Stimulated activated effector memory CD8-positive, alpha-beta T cell treated with anti-CD3 and anti-CD28 coated beads, Interleukin-12 subunit alpha, Interleukin-12 subunit beta, amount 100 ng/mL, for 72 hours (primary cell): ENCODE measurements at places on chromosomes 3 and 15.

- DNase-seq = no peak
Observed at GRCh38 chr3:44510000-44510368, 32.5 kb upstream of the ZNF445 start.

- DNase-seq = no peak
Observed at GRCh38 chr3:106115557-106115956, 246.7 kb upstream of the CBLB start.

GRCh38 chr15:63530752-63531299 is 26.4 kb downstream of the USP3 start:
- DNase-seq = no peak

DNA sequence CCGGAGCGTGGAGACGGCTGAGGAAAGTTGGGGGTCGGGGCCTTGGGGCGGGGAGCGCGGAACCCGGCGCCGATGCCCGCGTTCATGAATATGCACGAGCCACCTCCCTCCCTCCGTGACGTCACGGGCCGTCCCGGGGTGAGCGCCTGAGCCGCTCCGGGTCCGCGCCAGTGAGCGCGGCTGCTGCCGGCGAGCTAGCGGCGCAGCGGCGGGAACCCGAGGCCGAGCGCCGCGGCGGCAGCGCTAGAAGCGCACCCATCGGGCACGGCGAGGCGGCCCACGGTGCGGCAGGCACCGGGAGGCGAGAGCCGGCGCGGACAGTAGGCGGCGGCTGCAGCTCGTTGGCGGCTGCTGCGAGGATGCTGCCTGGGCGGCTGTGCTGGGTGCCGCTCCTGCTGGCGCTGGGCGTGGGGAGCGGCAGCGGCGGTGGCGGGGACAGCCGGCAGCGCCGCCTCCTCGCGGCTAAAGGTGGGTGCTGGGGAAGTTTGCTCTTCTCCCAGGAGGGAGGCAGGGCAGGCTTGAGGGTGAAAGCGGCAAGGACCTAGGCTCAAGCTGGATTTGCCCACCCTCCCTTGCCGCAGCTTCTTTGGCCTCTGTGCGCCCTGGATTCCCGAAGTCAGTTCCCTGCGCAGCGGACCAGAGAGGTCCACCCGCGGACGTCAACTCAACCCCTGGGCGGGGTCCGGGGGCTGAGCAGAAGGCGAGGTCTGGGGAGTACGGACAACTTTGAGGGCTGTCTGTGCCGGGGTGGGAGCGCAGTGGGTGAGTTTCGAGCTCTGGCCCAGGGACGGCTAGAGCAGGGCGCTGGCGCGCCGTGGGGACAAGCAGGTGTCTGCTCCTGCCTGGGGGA is at the start of gene CLSTN2:
TSS of gene CLSTN2 (plus strand) at position 170 of the 850 bp plus-strand sequence.
- DNase-seq = no peak

GRCh38 chr3:185942907-185943759 is 5.3 kb upstream of the TRA2B start:
- DNase-seq = peak; percentile 73

GRCh38 chr15:81858586-81858985 is 187.2 kb downstream of the MEX3B start:
- no peak for DNase-seq

GRCh38 chr3:124845406-124845805 is 41.8 kb downstream of the ITGB5 start:
- DNase-seq = no peak

- DNase-seq = no peak
Observed at GRCh38 chr3:135994708-135995337, 29.3 kb downstream of the PPP2R3A start.

DNA sequence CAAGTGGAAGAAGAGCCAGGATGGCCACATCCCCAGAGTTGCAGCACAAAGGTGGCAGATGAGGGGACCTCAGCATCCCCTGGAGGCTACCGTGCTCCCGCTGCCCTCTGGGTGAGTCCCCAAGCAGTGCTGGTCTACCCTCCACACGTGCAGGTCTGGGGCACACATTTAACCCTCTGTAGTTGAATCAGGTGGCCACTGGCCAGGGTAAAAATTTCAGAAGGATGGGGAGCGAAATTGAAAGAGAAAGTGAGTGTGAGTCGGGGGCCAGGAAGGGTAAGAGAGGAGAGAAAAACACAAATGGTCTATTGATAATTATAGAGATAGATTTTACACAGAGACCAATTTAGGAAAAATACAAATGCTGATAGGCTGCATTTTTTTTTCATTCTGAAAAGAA is 139.5 kb upstream of the EIF1B start:
- no peak for DNase-seq

- no peak for DNase-seq
Observed at GRCh38 chr15:49212897-49213296, 42.9 kb downstream of the GALK2 start.

- no peak for DNase-seq
Observed at GRCh38 chr3:134666885-134667284, 16.1 kb upstream of the KY start.

GRCh38 chr15:45640616-45641015 is 5.8 kb downstream of the SQOR start:
- DNase-seq = no peak

GRCh38 chr3:180066598-180066997 is 29.9 kb upstream of the PEX5L start:
- no peak for DNase-seq

- DNase-seq = no peak
Observed at GRCh38 chr3:87173776-87174175, 53.3 kb upstream of the CHMP2B start.

DNA sequence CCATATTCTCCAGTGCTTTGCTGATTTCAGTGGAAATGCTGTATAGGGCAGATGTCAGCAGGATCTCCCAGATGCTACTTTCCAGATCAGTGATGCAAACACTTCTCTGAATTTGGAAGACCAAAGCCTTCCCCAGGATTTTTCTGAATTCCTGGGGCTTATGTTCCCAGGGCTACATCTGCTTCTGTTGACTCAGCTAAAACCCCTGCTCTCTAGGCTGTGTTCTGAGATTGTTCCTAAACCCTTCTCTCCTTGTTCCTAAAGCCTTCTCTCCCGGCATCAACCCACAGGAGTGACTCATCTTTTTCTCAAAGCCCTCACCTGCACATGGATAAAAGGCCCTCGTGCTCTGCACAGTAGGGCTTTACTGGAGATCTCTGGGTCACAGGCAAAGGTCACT is 35.5 kb downstream of the FAH start:
- DNase-seq = no peak

GRCh38 chr15:48177766-48178647 is at the start of gene MYEF2:
Gene MYEF2 (minus strand): TSS chr15:48178295. CDS start chr15:48178237, 58 bp downstream.
- peak; percentile 72 for DNase-seq

GRCh38 chr15:68994981-68995761 is 19.3 kb upstream of the NOX5 start:
- DNase-seq = no peak

DNA sequence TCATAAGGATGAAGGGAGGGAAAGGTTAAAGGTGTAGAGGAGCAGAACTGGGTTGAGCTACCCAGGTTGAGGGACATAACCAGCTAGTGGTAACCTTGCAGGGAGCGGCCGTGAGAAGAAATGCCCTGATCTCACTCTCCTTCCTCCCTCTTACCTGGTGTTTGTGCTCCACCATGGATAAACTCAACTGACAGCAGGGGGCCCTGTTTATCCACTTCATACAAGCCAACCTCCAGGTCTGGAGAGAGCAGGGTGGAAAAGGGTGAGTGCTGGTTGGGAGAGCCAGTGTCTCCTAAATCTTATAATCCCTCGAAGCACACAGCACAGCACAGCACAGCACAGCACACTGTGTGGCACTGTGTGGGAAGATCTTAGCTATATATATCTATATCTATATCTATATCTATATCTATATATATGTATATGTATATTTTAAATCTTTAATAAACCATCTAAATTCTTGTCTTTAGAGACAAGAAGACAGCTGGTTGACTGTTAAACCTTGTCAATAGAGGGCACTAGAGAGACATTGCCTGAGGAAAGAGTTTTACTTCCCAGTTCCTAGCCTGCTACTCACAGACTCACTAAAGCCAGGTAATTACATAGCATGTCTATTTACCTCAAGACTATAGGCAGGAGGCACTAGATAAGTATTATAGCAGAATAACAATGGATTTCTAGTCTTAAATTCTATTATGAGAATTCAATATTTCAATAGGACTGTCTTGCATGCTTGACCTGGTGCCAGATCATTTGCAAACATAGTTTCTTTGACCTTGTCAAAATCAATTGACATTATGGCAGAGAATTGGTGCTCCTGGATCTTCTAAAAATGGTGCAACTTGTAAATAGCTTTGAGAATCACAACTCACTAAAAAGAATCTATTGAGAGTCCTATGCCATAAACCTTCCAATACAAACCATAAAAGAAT is 21.7 kb upstream of the FMN1 start:
- DNase-seq = no peak

- DNase-seq = no peak
Observed at GRCh38 chr3:49466085-49466484, 4.0 kb upstream of the DAG1 start.

DNA sequence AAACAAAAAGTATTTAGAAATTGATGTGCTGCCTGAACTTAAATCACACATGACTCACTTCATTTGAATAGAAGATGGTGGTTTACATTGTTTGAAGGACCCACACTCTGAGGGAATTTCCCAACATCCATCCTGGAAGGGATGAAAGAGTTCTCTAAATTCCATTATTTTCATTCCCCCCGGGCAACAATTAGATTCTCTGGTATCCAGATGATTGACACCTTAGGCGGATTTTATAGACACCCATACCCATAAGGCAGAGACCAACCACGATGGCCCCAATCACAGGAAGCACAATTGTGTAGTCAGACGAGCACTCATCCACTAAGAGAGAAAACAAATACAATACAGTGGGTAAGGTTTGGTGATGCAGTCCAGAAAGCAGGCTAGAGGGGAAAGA is 24.6 kb upstream of the MCCC1 start:
- no peak for DNase-seq

DNA sequence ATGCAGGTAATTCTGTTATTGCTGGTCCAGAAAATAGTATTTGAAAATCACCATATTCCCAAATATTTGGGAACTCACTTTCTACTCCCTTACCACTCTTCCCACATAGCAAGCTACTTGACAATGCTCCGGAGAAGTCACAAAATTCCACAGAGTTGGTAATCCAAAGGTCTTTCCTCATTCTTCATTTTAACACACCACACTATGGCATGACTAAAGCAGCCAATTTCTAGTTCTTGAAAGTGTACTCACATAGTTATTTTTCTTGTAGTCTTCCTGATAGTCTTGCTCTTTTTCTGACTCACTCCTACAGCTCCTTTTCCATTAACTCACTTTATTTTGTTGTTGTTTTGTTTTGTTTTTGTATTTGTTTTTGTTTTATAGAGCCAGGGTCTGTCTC is 67.2 kb downstream of the MYO9A start:
- DNase-seq = no peak

DNA sequence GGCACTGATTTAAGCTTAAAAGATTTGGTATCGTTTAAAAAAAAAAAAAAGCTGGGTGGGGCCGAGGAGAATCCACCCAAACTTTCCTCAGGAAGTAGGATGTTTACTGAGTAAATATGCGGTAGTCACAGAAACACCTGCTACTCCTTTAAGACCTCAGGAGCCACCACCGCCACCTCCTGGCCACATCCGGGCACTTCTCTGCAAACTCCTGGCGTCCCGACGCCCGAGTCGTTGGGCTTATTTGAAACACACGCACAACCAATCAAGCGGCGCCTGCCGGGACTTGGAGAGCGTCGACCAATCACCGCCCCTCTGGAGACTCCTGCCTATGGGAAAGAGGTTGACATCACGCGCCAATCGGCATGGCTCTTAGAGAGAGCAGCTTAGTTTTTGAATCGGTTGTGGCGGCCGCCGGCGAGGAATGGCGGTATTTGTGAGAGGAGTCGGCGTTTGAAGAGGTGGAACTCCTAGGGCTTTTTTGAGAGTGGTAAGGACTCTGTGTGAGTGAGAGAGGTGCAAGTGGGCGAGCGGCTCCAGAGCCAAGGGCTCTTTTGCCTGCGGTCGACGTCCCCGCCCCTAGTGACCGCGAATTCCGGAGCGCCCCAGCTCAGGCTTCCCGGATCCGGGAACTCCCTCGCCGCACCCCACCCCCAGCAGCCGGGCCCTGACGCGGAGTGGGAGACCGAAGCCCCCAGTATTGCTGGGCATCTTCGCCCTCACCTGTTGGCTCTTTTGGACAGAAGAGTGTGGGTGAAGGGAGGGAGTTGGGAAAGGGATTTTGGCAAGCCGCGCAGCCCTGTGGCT is at the start of gene ECT2:
TSS of gene ECT2 (plus strand) at position 359 of the 807 bp plus-strand sequence. CDS start 3,805 bp downstream, outside the sequence.
- peak; percentile 86 for DNase-seq

DNA sequence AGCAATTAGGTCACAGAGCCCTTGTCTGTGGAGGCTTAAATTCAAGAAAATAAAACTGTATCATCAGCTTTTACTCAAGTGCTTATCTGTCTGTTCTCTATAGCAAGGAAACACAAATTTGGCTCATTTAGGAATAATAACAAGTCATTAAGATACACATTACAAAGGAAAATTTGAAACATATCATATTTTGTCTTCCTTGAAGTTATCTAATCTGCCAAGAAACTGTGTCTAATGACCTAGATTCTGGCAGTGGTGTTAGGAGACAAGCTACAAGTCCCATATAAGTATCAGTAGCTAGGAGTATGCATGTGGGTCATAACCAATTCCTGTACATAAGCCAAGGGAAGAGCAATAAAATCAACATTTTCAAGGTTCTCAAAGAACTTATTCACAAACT is 108.2 kb upstream of the SETMAR start:
- DNase-seq = no peak

DNA sequence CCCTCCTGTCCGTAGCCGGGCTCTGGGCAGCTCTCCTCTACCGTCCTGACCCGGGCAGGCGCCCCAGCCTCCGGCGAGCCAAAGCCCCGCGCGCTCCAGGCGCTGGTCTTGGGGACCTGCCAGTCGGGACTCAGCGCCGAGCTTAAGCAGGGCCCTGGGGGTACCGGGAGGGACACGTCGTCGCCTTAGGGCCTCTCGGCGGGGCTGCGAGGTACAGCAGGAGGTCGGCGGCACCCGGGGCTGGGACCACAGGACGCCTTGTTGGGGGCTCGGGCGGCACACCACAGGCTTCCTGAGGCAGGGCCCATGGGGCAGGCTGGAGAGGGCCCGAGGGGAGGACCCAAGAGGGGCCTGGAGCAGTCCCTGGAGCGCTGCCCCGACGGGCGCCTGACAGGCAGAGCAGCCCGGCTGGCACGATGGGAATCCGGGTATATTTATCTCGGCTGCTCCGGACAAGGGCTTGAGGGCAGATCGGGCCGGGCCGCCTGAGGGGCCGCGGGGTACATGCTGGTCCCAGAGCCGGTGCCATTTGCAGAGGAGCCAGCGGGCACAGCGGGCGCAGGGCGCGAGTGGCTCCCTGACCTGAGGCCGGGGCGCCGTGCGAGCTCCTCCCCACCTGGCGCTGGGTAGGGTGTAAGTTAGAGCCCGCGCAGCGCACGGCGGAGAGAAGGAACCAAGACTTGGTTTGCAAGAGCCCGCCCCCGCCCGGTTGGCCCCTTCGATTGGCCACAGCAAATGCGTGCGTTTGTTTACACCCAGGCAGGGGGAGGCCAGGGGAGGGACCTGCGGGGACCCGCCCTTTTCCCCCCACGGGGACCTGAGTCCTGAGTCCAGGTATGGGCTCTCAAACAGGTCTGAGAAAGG is 574 bp downstream of the SLC38A3 start:
- peak; percentile 61 for DNase-seq

DNA sequence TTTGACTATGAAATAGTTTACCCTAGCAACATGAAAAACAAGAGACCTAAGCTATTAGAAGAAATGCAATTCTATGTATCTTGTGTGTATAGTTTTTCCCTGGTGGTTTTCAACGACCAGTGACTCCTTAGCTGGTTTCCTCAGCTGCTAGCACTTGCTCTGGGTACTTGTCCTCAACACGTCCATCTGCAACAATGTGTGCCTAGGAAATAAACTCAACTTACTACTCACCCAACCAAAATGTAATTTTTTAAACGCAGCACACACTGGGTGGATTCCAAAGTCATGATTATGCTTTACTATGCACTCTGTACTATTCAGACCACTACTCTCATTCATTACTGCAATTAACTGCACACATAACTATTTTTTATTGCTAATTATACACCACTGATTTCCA is 31.0 kb downstream of the CPA3 start:
- DNase-seq = no peak
